ENCODE measurements at places on chromosomes 5 and 9. TPM values are rescaled to one million over a fixed set of nuclear protein-coding genes. Genes with fewer than 3 reads are reported as not detected.

GRCh38 chr5:158546748-158547147, 553.0 kb downstream of the EBF1 start:
- no peak for DNase-seq

DNA sequence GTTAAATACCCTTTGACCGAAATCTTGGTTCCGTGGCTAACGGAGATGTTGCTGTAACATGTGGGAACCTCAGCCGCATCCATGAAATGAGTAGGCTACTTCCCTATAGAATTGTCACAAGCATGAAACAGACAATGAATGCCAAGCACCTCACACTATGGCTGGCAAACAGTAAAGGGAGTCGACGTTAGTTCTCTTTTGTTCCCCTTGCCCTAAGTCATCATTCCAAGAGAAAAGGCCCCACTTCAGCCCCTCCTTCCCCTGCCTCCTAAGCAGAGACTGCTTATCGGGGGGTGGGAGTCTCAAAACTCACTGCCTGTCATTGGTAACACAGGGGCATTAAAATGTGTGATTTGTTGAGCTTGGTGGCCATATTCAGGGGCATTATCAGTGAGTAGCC, 159.6 kb downstream of the MAPKAP1 start:
- DNase-seq, result no peak

DNA sequence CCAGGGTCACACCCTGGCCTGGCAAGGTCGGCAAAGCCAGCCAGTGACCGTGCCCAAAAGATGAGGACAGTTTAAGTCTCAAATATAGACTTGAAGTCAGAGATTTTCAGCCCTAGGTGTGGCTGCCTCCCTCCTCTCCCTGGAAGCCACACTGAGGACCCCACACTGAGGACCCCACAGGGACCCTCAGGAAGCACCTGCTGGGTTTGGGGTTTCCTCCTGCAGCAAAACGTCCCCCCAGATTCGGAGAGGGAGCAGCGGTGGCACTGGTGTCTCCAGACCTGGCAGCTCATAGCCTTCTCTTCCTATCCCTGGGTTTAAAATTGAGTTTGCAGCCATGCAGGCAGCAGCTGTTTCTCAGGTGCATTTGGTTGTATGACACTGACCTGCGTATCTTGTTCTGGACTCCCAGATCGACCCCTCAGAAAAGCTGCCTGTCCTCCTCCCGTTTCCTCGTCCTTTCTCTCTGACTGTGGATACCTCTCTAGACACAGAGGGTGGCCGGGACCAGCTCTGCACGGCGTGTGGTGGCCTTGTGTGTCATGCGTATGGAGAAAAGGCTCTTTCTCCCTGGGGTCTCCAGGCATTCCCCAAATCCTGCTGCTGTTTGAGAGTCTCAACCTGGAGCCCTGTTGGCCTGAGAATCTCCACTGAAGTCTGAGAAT, 36.6 kb downstream of the MRPL36 start:
- DNase-seq, result peak; percentile 64

GRCh38 chr5:60036192-60036938, 142.8 kb upstream of the PDE4D start:
- DNase-seq, result no peak

DNA sequence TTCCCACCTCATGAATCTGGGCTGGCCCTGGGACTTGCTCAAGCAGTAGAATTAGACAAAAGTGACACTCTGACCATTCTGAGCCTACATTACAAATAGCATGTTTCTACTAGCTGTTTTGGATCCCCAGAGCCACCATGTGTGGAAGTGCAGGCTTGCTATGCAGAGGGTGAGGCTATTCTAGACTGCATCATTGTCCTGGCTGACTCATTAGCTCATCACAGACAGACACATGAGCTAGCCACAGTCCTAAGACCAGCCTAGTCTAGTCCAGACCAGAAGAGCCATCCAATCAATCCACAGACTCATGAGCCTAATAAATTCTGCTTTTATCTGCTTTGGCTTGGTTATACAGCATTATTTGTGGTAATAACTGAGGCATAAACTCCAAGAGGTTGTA, 351.9 kb downstream of the PRELID2 start:
- DNase-seq, result no peak

DNA sequence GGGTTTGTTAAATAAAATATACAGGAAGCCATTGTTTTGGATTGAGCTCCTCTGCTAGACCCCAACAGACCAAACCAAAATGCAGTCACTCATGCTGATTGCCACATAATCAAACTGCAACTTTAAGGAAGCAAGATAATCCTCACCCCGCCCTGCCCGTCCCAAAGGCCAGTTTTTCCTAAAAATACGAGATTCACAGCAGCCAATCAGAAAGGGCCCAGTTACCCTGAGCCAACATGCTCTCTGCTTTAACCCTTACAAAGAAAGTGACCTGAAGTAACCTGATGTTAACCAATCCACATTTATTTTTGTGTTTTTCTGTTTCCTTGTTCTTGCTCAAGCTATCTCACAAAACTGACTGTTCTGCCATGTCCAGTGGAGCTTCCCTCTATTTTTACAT, 21.5 kb upstream of the RNF20 start:
- DNase-seq, result no peak

DNA sequence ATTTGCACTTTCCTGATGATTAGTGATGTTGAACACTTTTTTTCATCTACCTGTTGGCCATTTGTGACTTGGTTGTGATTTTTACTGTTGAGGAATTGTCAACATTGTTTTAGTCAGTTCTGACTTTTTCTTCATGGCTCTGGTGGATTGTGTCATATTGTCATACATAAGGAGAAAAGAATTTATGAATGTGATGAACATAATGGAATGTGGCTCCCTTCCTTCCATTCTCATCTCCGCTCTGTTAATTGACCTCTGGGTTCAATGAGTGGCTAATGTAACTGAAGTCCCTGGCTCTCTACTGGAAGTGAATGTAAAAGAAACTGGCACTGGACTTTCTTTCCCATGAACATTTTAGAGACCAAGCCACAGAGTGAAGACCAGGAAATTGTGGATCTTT, 49.2 kb downstream of the KIAA1958 start:
- no peak for DNase-seq

- DNase-seq, result no peak
Measured at GRCh38 chr5:31995714-31996113, 178.4 kb downstream of the GOLPH3 start.

DNA sequence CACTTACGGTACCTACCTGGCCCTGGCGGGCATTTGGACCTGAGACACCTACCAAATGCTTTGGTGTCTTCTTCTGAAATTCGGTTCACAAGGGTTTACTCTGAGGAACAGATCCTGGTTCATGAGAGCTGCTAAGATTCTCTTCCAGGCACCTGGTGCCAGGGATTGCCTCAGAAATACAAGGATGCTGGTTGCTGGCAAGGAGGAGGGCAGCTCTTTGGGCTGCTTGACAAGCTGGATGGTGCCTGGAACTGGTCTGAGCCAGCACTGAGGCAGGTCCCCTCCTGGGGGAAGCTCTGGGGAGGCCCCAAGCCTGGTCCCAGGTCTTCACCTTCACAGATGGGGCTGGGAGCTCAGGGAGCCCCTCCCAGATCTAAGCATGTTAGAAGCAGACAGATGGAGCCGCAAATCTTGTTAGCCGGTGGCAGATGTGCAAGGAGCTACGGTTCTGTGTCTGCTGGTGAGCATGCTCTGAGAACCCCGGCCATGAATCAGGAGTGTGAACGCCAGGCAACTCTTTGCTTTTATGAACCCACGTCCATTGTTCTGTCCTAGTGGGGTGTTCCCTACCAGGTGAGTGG, 16.3 kb downstream of the FABP6 start:
- DNase-seq, result no peak

DNA sequence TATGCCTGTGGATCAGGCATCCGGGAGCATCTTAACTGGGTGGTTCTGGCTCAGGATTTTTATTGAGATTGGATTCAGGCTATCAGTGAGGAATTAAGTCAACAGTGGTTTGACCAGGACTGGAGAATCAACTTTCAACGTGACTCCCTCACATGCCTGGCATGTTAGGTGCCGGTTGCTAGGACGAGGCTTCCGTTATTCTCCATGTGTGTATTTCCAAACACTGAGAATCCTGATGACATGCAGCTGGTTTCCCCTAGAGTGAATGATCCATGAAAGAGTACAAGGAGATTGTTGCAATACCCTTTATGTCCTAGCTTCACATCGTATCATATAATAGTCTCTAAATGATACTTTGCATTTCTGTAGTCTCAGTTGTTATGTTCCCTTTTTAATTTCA, 529.2 kb downstream of the ANXA1 start:
- DNase-seq, result no peak

GRCh38 chr5:112848116-112848811, 12.8 kb upstream of the SRP19 start:
- no peak for DNase-seq

DNA sequence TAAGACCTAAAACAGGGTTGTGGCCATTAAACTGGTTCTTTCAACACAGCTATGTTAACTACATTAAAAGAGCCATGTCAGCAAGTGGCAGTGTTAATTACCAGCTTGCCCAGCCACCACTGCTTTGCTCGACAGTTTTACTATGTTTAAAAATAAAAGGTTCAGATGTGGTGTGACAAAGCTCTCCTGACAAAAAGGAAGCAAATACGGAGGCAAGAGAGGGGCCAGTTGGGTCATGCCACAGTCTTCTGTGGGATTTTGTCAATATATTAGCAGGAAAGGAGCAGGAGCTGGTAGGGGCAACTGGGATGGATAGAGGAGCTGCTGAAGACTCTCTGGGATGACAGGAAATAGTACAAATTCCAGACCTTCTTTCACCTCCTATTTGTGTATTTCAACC, 113.5 kb upstream of the PCA3 start:
- no peak for DNase-seq

- DNase-seq, result peak; percentile 97
Measured at GRCh38 chr9:127185931-127186781, 63.7 kb upstream of the ANGPTL2 start.

- no peak for DNase-seq
Measured at GRCh38 chr5:35161652-35162273, 68.5 kb downstream of the PRLR start.

DNA sequence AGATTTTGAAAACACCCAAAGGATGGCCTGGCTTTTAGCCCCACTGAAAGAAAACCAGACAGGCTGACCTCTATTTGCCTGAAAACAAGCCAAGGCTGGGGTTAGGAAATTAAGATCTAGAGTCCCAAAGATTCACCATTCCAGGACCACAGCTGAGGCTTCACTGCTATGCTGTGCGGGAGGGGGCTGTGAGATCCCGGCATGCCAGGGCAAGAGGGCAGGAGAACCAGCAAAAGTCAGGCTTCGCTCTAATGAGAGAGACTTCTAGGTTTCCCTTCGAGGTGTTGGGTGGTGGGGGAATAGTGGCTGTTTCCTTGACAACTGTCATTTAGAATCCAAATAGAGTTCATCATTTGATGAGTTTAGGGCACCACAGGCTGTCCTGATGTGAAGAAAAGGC, 152.9 kb upstream of the NFIB start:
- no peak for DNase-seq

DNA sequence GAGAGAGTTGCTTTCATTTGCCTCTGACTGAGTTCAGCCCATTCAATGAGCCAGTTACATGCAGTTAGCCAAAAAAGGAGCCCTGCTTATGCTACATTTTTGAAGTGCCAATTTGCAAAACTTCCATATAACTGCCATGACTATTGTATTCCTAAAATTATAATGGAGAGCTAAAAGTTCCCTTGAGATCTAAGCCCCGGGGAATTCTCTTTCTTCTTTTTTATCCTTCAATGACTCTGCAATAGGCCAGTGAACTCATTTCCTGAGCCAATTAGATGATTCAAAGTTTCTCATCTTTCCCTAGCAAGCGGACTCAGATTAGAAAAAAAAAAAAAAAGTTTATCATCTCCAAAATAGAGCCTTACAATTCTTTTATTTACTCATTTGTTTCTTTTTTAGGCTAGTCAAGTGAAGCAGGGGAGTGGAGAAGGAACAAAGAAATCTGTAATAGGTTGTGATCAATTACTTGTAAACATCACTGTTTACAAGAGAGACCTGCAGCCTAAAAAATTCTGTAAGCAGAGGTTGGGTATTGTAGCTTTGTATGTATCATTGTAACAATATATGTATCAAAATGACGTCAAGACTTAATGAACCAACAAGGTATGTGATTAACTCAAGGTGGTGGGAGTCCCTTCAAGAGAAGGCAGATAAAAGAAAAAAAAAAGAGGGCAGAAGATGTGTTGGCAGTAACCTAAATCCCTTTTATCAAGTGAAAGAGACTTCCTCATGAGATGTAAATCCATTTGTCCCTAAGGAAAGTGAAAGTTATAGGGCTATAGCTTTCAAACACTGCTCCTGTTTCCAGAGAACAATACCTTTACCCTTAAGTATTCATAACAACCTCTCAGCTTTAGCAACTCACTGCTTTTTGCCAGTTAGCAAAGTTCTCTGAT, 48.7 kb upstream of the HOMER1 start:
- DNase-seq, result no peak

DNA sequence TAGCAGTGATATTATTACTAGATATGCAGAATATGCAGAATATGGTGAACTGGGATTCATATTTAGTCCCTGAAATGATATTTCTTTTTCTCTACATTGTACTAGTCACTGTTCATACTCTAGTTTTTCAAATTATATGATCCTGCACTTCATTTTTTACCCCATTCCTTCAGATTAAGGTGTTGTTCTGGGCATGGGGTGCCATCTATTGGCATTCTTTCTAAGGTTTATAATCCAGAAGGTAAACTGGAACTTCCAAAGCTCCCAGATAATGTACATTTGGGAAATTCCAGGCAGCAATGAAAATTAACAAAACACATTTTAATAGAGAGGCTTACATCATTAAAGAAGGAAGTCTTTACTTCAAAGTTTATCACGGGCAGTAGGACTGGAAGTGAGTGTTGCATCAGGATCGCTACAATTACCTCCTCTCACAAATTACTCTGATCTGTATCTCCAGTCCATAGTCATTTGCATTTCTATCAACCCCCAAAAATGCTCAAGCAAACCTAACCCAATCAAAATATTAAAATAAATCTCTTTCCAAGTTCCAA, 12.5 kb downstream of the RFX3 start:
- no peak for DNase-seq

- DNase-seq, result peak; percentile 48
Measured at GRCh38 chr9:129284607-129285291, 106.7 kb upstream of the IER5L start.

GRCh38 chr9:100411472-100412283, 15.3 kb upstream of the MSANTD3 start:
- DNase-seq, result peak; percentile 96

- peak; percentile 31 for DNase-seq
Measured at GRCh38 chr9:96038271-96038670, 162.8 kb downstream of the ERCC6L2 start.

DNA sequence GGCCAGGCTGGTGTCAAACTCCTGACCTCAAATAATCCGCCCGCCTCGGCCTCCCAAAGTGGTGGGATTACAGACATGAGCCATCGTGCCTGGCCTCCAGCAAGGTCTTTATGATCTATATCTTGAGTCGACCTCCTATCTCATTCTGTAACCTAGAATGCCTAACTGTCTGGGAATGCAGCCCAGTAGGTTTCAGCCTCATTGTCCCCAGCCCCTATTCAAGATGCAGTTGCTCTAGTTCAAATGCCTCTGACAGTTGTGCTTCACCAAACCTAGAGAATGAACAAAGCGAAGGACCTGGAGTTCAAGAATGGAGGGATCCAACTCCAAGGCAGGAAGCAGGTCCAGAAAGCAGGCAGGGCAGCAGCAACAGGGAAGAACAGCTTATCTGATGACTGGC, 30.8 kb downstream of the GLRX start:
- no peak for DNase-seq

The SOHLH1 gene
- total RNA-seq, result not detected

The SPINK13 gene
- total RNA-seq, result not detected

The RORB gene
- total RNA-seq, result 0.62 TPM

The GFI1B gene
- total RNA-seq, result not detected

The PPIC gene
- total RNA-seq, result 46.2 TPM

The ABCA2 gene
- total RNA-seq, result 32.8 TPM

The CENPH gene
- total RNA-seq, result 1.9 TPM

The PCDHB11 gene
- 4.0 TPM for total RNA-seq

The IL3 gene
- not detected for total RNA-seq

The HMMR gene
- total RNA-seq, result 0.14 TPM
